NCI-H1417 treated with DMSO at 0.1 percent for 48 hours (cell line): ENCODE measurements at places on chromosomes 16 and 17.

DNA sequence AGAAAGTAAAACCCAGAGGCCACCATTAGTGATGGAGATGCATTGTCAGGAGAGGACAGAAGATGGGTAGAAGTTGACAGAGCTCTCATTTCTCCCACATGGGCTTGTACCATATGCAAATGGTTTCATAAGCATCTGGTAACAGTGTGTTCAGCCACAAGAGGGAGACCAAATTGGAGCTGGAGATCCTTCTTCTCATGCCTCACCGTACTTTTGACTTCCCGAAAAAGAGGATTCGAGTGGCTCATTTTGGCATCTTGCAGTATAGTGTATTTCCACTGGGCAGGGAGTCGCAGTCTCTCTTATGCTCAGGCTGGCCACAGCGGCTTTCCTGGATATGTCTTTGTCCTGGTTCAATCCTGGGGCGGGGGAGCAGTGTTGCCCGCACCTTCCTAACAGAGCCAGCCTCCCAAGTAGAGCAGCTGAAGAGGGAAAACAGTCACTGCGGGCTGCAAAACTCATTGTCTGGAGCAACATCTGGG lies 23.8 kb downstream of the TBC1D3B start:
- no peak for DNase-seq

GRCh38 chr17:65892912-65893377 lies 299.0 kb downstream of the CEP112 start:
- no peak for DNase-seq

DNA sequence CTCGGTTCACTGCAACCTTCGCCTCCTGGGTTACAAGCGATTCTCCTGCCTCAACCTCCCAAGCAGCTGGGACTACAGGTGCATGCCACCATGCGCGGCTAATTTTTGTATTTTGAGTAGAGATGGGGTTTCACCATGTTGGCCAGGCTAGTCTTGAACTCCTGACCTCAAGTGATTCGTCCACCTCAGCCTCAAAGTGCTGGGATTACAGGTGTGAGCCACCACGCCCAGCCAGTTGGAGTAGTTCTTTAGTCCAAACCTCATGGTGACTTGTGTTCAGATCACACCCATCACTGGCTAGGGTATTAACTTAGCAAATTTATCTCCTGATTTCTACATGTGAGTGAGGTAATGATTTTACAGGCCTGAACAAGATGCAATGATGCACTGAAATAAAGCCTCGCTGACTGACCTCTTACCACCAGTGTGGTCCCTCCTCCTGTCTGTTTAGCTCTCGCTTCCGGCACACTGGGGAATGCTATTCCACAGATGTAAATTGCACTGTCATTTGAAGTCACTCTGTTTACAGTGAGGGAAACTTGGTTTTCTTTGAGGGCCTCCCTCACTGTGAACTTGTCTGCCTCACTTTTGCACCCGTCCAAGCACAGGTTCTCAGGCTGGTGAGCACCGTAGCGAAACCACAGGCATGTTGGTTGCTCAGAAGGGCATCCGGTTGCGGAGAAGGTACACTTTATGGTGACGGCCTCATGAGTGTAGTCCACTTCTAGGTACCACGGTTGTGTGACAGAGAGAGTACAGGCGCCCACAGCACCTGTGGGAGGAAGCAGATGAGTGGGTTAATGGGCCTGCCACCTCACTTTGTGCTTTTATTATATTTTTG lies 5.5 kb downstream of the IGSF6 start:
- DNase-seq = no peak

GRCh38 chr16:35196313-35196712 lies 1736.9 kb downstream of the TP53TG3F start:
- no peak for DNase-seq

GRCh38 chr16:8374586-8375231 lies 215.6 kb downstream of the TMEM114 start:
- DNase-seq = no peak
